GM10248 (cell line): ENCODE measurements at places on chromosomes 11 and 22.
A peak's percentile ranks its signal among the peaks of the same experiment; 100 is the strongest.

DNA sequence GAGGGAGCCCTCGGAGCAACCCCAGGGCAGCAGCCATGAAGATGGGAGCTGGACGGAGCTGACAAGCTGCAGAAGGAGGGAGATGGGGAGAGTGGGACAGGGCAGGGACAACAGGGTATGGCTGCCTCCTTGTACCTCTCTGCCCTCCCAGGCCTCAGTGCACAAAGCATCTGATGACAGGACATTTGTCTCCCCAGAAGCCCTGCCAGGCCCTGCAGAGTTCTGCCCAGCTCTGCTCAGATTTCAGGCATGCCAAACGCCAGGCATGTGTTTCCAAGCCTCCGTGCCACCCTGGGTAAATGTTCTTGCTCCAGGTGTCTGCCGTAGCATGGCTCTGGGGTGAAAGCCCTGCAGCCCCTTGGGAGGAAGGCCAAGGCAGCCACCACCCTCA is 1.1 kb upstream of the IFITM10 start:
- DNase-seq: no peak

DNA sequence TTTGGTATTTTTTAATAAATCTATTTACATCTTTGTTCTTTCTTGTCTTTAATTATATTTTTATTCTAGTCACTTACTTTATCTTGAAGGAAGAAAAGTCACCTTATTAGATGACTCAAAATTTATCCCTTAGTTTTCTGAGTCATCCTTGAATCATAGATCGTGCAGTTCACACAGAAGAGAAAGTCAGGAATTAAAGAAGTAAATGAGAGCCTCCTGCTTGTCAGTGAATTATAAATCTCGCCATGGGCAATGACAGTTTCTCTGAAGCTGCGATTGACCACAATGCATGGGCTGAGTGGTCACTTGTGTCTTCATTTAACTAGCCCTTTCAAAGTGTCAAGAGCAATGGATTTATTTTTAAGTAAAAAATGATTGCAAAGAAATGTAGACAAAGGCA is 91.2 kb downstream of the LUZP2 start:
- DNase-seq: no peak

GRCh38 chr22:41532908-41533825 is 11.1 kb downstream of the POLR3H start:
- peak; percentile 81 for DNase-seq

- no peak for DNase-seq
These were observed 30.7 kb downstream of the FGF4 start for GRCh38 chr11:69744435-69744834.

DNA sequence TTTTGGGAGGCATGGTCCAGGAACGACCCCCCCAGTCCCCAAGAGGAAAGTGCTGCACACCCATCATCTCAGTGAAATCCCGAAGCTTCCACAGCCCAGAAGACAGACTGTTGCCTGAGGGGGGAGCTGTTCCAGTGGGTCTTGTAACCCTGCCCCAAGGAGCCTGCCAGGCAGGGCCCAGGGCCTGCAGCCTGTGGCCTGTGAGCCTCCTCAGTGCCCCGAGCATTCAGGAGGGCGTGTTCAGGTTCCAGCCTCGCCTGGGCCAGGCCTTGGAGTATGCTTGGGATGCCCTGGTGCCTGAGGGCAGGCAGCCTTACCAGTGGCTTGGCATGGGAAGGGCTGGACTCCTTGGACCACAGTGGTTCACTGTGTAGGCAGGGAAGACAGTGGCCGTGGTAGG is 18.0 kb upstream of the CABP2 start:
- no peak for DNase-seq

- DNase-seq: no peak
These were observed 699.0 kb upstream of the LUZP2 start for GRCh38 chr11:23797624-23798419.

GRCh38 chr22:35344956-35345690 is 35.8 kb upstream of the HMOX1 start:
- peak; percentile 52 for DNase-seq

- no peak for DNase-seq
These were observed 15.4 kb downstream of the CARD10 start for GRCh38 chr22:37503850-37504249.

DNA sequence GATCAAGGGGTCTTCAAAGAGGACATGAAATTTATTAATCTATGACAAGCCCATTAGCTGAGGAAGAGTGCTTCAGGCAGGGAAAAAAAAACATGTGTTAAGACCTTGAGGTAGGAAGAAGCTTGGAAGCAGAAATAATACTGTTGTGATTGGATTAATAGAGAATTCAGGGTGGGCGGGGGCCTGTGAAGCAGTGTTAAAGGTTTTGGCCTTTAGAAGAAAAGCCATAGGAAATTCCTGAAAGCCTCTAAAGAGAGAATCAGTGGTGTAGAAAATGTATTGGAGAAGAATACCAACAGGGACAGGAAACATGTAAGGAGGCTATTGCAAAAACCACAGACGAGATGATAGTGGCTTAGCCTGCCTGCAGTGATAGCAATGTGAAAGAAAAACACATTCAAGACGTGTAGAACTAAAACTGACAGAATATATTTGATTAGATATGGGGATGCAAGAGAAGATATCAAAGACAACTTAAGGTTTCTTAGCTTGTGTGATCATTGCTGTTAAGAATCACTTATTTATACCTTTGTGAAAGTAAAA is 404.4 kb upstream of the ANO3 start:
- no peak for DNase-seq

GRCh38 chr11:12677131-12677530 is 2.9 kb downstream of the TEAD1 start:
- DNase-seq: no peak

DNA sequence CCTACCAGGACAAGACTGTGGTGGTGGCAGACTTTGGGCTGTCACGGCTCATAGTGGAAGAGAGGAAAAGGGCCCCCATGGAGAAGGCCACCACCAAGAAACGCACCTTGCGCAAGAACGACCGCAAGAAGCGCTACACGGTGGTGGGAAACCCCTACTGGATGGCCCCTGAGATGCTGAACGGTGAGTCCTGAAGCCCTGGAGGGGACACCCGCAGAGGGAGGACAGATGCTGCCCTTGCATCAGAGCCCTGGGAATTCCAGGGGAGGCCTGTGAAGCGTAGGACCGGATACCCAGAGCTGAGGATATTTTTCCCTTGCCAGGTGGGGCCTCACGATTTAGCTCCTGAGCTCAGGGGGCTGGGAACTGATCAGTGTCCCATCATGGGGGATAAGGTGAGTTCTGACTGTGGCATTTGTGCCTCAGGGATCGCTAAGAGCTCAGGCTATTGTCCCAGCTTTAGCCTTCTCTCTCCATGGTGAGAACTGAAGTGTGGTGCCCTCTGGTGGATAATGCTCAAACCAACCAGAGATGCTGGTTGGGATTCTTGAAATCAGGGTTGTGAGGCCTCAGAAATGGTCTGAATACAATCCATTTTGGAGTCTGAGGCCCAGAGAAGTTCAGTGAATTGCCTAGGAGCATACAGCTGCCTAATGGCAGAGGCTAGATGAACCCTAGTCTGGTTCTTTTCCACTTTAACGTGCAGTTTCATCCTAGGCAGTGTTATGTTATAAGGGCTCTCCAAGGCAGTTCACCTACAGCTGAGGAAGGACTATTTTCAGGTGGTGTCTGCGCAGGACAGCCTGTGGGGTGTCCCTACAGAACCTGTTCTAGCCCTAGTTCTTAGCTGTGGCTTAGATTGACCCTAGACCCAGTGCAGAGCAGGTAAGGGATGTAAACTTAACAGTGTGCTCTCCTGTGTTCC is 19.5 kb downstream of the PIK3IP1 start:
- DNase-seq: peak; percentile 68

- DNase-seq: no peak
These were observed 5.4 kb downstream of the SMCO4 start for GRCh38 chr11:93537767-93538261.

- DNase-seq: no peak
These were observed at the start of gene CHRM1 for GRCh38 chr11:62921201-62921572. TSS of gene CHRM1 (minus strand) at chr11:62921363. CDS start at chr11:62911100, 10,263 bp downstream.

DNA sequence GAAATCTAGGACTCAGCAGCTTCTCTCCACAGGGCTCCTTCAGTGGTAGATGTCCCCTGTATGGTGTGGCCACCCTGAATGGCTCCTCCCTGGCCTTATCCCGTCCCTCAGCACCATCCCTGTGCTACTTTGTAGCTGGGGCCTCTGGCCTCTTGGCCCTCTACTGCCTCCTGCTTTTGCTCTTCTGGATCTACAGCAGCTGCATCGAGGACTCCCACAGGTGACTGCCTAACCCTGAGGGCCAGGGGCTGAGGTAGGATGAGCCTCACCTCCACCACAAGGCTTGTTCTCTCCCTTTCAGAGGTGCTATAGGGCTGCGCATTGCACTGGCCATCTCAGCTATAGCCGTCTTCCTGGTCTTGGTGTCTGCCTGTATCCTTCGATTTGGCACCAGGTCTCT is 1.8 kb downstream of the TMEM179B start:
- no peak for DNase-seq

DNA sequence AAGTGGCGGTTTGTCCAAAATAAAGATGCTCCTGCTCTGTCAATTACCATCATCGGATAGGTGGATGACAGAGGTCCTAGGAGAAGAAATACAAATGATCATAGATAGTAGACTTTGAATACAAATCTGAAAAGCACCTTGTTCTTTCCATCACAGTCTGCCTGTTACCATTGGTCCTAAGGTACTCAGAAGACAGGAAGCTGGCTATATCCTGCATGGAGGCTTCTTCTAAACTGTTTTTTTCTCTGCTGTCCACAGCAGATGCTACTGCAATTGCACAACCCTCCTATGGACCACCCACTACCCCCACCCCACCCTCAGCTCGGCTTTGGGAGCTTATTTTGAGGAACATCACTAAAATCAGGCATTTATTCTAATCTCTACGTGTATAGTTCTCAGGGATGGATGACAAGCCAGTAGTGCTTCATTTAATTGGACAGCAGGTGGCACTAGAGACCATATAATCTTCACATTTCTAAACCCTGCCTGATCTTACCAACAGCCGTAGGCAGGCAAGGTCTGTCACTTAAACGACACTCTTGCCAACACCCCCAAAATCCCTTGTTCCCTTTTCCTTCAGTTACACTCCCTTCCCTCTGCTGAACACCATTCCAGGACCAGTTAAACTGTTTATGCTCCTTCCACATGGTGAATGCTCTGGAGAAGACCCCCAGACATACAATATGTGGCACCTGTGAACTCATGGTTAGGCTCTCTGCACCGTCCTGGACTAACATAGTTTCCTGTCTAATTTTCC is 6.6 kb upstream of the PTS start:
- DNase-seq: peak; percentile 68

DNA sequence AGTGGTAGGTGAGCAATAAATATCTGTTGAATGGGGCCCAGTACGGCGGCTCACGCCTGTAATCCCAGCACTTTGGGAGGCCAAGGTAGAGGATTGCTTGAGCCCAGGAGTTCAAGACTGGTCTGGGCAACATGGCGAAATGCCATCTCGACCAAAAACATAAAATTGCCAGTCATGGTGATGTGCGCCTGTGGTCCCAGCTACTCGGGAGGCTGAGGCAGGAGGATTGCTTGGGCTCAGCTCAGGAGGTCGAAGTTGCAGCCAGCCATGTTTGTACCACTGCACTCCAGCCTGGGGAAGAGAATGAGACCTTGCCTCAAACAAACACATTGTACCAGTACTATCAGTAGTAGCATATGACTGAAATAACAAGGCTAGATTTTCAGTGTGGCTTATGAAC is 4.2 kb downstream of the SGSM3 start:
- DNase-seq: no peak

GRCh38 chr11:66335531-66336233 is 552 bp downstream of the RIN1 start:
- no peak for DNase-seq

DNA sequence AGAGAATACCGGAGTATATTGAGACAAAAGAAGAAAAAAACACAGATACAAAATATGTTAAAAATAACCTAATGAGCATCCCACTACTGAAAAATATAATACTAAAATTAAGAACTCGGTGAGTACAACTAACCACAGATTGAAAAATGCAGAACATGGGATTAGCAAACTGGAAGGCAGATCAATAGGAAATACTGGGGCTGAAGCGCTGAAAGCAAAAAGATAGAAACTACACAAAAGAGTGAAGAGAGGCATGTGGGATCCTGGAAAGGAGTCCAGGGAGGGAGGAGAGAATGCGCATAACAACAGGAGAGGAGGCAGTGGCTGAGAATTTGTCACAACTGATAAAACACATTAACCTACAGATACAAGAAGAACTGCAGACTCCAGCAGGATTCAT is 159.3 kb downstream of the EFCAB6 start:
- DNase-seq: no peak

DNA sequence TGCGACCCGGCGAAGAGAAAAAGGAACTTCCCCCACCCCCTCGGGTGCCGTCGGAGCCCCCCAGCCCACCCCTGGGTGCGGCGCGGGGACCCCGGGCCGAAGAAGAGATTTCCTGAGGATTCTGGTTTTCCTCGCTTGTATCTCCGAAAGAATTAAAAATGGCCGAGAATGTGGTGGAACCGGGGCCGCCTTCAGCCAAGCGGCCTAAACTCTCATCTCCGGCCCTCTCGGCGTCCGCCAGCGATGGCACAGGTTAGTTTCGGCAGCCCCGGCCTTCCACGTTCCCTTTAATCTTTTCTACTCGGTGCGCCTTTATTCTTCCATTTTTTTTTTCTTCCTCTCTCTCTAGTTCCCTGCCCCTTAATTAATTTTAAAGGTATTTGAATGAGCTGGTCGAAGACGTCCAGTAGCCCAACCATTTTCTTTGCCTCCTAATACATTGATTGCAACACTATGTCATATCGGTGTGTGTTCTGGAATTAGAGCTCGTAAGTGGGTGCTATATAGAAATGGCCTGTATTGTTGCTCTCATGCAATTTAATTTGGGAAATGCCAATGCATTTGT is 537 bp downstream of the EP300 start:
- no peak for DNase-seq

- DNase-seq: no peak
These were observed 35.7 kb downstream of the CYB5R2 start for GRCh38 chr11:7637447-7638157.

DNA sequence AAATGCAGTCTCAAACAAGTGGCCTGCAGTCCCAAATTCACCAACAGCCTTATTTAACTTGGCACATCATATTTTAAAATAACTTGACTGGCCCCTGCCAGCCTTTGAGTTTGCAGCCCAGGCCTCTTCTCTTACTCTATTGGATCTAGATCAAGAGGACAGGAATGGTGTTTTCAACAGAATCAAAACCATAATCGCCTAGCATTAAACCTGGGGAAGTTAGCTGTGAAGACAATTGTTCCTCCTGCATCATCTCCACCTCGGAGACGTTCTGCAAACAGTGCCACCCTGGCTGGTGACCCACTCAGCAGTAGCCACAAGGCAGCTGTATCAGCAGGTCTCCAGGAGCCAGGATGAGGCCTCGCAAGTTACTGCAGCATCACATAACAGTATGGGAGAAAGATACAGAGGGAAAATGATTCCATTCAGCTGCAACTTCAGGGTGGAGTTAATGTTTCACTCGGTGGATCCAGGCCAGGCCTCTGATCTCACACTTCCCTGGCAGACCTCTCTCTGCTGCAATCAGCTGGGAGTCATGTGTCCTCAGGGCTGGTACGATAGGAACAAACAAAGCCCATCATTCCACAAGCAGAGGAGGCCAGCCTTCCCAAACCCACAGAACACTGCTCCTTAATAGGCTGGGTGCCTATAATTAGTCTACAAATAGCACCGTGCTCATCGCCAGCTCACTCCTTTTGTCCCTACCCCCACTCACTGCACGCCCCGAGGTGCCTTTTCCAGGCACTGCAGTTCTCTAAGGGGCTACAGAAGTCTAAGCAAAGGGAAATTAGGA is 18.6 kb upstream of the SCN2B start:
- no peak for DNase-seq
